ENCODE measurements at places on chromosomes 7 and 10.

GRCh38 chr7:155457544-155458110, 302 bp upstream of the EN2 start:
- DNase-seq = no peak

- no peak for DNase-seq
These were observed 945 bp upstream of the RHEB start for GRCh38 chr7:151520419-151521261.

DNA sequence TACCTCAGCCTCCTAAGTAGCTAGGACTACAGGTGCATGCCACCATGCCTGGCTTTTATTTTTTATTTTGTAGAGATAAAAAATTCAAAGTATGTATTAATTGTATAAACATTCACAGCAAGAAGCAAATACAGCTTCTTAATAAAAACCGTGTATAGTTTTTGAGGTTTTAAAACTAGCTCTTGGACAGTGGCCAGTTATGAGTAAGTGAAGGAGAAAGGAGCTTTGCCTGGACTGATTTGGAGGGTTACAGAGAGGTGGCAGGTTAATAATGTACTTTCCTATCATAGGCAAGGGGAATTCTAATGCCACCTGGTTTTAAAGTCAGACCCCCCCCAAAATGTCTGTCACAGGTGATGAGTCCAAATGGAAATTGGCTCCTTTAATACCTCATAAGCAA, 43.4 kb downstream of the ZNRF2 start:
- peak; percentile 57 for DNase-seq

DNA sequence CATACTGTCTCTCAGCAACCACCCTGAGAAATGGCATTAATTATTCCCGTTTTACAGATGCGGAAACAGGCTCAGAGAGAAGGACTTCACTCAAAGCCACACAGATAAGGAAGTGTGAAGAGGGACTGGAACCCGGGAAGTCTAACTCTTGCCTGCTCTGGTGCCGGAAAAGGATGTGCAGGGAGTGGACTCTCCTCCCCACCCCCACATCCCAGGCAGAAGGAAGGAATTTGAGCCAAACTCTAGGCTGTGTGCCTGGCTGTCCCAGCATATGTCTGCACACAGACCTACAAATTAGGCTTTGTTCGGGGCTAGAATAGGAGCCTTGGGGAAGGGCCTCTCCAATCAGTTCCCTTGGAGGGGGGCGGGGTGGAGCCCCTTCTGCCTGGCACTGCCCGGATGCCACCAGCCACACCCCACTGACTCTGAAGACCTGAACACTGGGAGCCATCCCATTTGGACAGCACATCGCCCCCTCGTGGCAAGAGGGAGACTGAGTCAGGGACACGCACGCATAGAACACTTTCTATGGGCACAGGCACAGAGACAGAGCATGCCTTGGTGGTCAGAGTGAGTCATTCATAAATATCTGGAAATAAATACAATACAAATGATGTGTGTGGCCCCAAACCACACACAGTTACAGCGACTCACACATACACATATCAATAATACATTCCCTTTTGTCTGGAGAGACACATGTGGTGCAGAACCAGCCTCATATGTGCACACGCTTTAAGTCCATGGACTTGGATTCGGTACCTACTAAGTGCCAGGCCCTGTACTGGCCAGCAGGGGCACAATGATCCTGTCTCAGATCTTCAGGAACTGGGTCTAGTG, 13.1 kb downstream of the LZTS2 start:
- peak; percentile 88 for DNase-seq

- DNase-seq = no peak
These were observed 24.3 kb downstream of the SLC29A3 start for GRCh38 chr10:71343392-71343773.
